ENCODE measurements at places on chromosomes 4 and X. TPM values are rescaled to one million over a fixed set of nuclear protein-coding genes. Genes with fewer than 3 reads are reported as not detected.

- no peak for DNase-seq
Measured at GRCh38 chrX:69126642-69127041, 38.6 kb downstream of the PJA1 start.

GRCh38 chr4:63708661-63709060 lies 700.6 kb downstream of the TECRL start:
- DNase-seq = no peak

P2RY4 gene
- not detected for total RNA-seq

DNA sequence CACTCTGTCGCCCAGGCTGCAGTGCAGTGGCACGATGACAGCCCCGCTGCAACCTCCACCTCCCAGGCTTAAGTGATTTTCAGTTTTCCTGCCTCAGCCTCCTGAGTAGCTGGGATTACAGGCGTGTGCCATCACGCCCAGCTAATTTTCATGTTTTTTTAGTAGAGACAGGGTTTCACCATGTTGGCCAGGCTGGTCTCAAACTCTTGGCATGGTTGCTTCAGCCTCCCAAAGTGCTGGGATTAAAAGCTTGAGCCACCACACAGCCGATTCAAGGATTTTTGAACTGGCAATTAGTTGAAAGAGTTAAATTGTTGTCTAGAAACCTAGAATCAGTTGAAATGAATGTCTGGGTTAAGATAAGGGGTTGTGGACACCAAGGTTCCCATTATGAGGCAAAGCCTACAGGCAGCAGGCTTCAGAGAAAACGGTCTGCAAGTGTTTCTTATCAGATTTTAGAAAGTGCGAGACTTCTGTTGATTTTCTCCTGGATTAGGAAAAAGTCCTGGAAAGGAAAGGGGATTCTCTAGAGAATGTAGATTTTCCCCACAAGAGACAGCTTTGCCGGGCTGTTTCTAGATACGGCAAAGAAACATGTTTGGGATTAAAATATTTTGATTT lies 8.3 kb upstream of the CCNI start:
- DNase-seq = no peak

NOCT gene
- total RNA-seq = 27.7 TPM

NWD2 gene
- not detected for total RNA-seq

ATP1B4 gene
- not detected for total RNA-seq

TMSB15A gene
- 1.7 TPM for total RNA-seq

DNA sequence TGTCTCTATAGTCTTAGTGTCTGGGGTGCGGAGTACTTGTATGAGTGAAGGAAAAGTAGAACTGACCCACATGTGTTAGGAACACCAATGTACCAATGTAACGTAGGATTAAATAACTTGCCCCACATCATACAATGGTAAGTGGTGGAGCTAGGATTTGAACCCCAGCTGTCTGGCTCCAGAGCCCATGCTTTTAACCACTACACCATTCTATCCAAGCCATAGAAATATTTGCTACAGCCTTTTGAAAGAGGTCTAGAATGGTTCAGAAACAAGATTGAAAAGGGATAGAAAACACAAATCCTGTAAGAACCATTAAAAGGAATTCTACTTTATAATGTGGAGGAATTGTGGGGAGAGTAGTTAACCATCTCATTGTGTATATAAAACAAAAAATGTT lies 169.9 kb upstream of the ATP6AP2 start:
- DNase-seq = no peak

- no peak for DNase-seq
Measured at GRCh38 chr4:165289423-165289785, 38.1 kb upstream of the MSMO1 start.

DNA sequence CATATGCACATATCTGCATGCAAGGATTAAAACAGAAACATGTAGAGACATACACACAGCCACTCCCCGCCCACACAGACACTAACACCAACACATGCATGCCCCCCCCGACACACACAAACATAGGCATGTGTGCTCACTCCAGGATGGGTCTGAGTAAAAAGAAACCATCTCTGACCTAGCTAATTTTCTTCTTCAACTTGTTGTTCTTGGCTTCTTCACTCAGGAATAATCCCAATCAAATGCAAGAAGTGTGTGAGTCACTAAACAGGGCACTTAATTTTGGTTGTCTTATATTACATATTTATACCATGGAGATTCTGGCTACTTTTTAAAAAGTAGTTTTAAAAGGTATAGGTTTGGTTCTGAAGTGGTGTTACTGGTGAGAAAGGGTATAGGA lies 28.3 kb downstream of the ENOX2 start:
- DNase-seq = no peak

DNA sequence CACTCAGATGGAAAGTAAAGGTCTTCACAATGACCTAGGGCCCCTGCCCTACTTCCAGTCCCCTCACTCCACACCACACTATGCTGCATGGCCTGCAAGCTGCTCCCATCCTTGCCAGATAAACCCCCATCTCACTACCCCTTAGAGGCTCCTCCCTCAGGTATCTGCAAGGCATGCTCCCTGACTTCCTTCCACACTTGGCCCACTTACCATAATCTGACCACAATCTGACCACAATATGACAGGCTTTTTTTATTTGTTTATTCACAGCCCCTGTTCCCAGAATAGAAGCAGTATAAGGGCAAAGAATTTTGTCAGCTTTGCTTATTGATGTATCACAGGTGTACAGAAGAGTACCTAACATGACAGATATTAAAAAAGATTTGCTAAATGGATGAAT lies 124.7 kb downstream of the CAMK2D start:
- DNase-seq = peak; percentile 66

VGLL1 gene
- total RNA-seq = not detected

- DNase-seq = no peak
Measured at GRCh38 chr4:104973708-104974107, 173.0 kb upstream of the TET2 start.

CRMP1 gene
- under 0.01 TPM for total RNA-seq

DNA sequence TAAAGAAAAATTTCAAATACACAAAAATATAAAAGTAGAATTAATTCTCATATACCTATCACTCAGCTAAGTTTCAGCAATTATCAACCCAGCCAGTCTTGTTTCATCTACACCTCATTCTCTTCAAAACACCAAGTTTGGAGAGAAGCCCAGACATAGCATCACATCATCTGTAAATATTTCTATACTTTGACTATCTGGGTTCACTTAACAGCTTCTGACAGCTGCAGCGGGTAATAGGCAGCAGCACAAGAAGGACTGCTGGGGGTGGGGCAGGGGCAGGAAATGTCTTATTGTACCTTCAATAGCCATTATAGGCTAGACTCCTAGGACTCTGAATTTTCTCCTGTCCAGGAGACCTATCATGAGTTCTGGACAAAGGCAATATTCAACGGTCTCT lies 54.1 kb downstream of the PHF8 start:
- peak; percentile 10 for DNase-seq

DCHS2 gene
- total RNA-seq = under 0.01 TPM

- no peak for DNase-seq
Measured at GRCh38 chr4:139943277-139943676, 210.7 kb downstream of the MAML3 start.

NUDT11 gene
- 12.1 TPM for total RNA-seq

TDO2 gene
- 4.2 TPM for total RNA-seq

OTC gene
- total RNA-seq = not detected

GRCh38 chr4:164783976-164784375 lies 30.0 kb downstream of the SMIM31 start:
- DNase-seq = no peak

DNA sequence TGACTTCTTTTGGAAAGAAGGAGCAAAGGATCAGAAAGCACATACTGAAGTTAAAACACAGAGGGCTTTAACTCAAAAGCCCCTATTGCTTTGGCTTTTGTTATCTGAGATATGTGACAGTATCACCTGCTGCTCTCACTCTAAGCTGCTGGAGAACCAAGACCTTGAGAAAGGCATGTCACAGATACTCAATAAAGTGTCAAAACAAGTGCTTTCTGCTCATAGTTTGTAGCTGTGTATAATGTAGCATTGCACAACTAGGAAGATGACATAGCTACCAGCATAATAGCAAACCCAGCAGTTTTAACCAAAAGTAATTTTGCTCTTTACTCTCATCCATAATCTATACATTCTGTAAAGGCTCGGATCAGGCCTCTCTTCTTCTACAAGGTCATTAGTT lies 159.6 kb downstream of the LHFPL1 start:
- no peak for DNase-seq

CENPI gene
- 20.3 TPM for total RNA-seq

UCP1 gene
- total RNA-seq = not detected

DNA sequence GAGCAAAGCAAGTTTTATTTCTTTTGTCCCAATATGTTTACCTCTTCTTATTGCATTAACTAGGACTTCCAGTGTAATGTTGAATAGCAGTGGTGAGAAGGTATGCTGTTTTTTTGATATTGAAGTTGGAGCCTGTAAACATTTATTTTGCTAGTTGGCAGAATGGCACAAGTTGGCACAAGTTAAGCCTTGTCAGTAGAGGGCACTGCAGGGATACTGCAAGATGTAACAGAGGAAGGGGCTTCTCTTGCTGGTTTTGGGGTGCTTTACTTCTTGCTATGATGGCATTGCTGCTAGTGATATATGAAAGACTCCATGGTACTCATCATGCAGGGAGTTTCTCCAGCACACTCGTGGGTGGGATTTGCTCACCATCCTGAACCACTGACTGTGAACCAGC lies 327.3 kb upstream of the ARX start:
- DNase-seq = no peak

HTN1 gene
- under 0.01 TPM for total RNA-seq

- peak; percentile 69 for DNase-seq
Measured at GRCh38 chrX:2872671-2873277, 44.0 kb downstream of the GYG2 start.
